ENCODE measurements at places on chromosomes 4 and X.

GRCh38 chr4:183936047-183936446, 30.9 kb downstream of the STOX2 start:
- no peak for DNase-seq

- DNase-seq: no peak
Observed at GRCh38 chrX:48784726-48785125, 1.7 kb upstream of the GATA1 start.

GRCh38 chr4:137387924-137388323, 144.4 kb downstream of the PCDH18 start:
- DNase-seq: no peak

- no peak for DNase-seq
Observed at GRCh38 chr4:41213625-41214135, 662 bp downstream of the APBB2 start.

- no peak for DNase-seq
Observed at GRCh38 chrX:140149761-140150160, 184.4 kb upstream of the CXorf66 start.

DNA sequence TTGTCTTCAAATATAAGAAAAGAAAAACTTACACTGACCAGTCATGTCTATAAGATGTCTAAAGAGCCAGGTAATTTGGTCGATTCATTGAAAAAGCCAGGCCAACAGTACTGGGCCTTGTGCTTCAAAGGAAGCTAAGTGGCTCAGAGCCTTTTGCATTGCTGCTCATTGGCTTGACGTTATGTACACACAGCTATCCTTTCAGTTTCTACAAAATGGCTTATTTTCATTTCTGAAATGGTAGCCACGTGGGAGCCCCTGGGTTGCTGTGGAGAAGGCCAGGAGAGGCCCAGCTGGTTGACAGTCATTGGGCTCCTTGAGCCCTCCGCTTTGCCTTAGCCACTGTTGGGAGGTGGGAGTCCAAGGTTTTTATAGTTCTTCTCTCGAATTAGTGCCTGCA, 199.1 kb upstream of the CXorf66 start:
- DNase-seq: no peak

DNA sequence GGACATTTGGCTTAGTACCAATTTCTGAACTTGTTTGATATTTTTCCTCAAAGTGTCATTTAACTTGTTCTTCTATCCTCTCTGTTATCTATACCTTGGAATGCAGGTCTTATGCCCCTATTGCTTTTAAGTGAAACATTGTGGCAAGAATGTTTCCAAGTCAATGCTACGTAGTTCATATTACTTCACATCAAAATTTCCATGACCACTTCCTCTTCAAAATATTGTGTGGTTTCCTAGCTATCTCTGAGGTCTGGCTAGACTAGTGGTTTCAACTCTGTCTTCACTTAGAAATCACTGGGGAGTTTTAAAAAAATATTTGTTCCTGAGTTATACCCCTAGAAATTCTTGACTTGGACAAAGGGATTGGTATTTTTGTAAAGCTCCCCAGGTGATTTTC, 20.2 kb upstream of the RASGEF1B start:
- DNase-seq: no peak

GRCh38 chr4:47720787-47721186, 117.1 kb downstream of the CORIN start:
- DNase-seq: no peak

All from A172 (cell line).